H1 (cell line): ENCODE measurements at places on chromosomes 6 and 20.

GRCh38 chr6:45844986-45845385, 170.7 kb downstream of the CLIC5 start:
- no peak for DNase-seq

GRCh38 chr6:144314562-144314961, 29.4 kb downstream of the UTRN start:
- DNase-seq = no peak

- DNase-seq = no peak
Measured at GRCh38 chr6:90003069-90003795, 109.0 kb downstream of the GJA10 start.

DNA sequence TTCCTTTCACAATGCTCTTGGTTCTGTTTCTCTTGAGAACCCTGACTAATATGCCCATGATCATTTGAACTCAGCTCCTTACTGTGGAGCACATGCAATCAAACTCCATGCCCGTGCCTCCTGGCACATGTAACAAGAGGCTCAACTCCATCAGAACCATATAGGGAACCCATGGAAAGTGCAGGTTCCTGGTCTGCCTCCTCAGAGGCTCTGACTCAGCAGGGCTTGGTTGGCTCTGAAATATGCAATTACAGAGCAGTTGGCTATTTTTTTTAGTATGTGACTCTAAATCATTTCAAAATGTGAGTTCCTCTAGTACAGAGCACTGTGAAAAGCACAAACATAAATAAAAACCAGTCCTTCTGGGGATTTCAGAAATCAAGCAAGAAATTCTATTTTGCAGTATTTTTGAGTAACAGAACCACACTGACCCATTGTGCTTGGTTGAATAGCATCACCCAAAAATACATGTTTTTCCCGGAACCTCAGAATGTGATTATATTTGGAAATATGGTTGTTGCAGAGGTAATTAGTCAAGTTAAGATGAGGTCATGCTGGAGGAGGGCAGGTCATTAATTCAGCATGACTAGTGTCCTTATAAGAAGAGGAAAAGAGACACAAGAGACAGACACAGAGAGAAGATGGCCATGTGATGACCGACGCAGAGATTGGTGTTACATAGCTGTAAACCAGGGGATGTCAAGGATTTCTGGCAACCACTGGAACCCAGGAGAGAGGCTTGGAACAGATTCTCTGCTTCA, 13.2 kb upstream of the MAP3K4 start:
- no peak for DNase-seq

- no peak for DNase-seq
Measured at GRCh38 chr6:107728564-107728897, 95.6 kb downstream of the SCML4 start.

- DNase-seq = no peak
Measured at GRCh38 chr20:41563087-41563486, 55.1 kb downstream of the CHD6 start.

DNA sequence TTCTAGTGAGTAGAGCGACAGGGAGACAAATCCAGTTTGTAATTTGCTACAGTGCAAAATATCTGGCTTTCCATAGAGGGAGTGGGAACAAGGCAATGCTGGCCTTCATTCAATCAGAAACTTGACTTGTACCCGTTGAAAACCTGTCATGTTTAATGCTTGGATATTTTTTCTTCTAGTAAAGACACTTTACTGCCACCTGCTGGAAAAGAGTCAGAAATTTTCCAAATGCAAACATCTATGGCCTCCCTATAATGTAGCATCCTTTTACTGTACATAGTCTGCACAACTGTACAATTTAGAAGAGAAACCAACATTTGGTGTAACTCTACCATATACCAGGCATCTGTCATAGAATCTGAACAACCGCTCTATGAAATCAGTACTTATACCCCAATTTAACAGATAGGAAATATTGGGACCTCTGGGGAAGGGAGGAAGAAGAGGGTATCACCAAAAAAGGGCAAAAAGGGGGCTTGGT, 16.7 kb upstream of the TBC1D20 start:
- DNase-seq = no peak

GRCh38 chr6:161568885-161569456, 295.1 kb upstream of the AGPAT4 start:
- DNase-seq = no peak

GRCh38 chr6:79034865-79035264, 43.2 kb downstream of the PHIP start:
- DNase-seq = no peak

- DNase-seq = no peak
Measured at GRCh38 chr6:89972025-89972381, 77.7 kb downstream of the GJA10 start.

- no peak for DNase-seq
Measured at GRCh38 chr20:37915434-37915787, 12.5 kb downstream of the VSTM2L start.

DNA sequence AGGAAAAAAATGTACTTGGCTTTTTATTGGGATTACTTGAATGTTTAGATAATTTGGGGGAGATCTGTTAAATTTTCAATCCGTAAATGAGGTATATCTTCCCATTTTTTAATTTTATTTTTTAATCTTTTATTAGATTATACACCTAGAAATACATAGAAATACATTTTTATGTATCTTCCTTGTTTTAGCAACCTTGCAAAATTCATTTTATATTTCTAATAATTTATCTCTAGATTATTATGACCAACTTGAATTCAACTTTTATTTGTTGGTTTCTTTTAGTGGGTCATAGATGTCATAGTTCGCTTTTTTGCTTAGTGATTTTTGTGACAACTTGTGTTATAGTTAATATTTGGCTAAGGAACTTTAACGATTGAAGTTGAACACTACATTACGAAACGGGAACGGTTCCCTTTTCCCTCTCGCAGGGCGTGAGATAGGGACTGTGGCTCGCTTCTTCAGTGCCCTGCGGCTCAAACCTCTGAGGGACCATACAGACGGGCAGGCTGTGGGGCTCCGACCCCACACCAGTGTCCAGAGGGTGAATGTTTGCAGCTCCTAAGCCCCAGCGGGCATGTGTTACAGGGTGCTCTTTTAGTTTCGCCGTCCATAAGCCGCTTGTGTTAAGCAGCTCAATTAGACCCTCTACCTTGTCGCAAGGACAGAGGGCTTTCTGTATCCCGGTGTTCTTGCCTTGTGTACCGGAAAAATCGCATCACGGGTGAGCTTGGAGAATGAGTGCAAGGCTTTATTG, 53.8 kb downstream of the PRND start:
- DNase-seq = no peak

DNA sequence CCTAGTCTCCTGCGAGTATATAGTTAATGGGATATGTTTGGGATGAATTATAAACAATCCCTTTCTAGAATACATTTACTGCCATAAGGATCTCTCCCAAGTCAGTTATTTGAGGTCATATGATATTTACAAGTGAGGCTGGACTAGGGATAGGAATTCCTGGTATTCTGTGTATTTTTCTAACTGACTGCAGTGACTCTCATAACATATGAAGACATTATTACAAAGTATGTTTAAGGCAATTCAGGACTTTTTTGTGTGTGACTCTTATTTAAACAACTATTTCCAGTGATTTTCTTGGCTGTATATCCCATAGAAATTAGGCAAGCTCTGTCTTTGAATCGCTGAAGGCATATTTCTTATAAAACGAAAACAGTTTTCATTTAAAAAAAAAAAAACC, 18.4 kb upstream of the TNFAIP3 start:
- no peak for DNase-seq

DNA sequence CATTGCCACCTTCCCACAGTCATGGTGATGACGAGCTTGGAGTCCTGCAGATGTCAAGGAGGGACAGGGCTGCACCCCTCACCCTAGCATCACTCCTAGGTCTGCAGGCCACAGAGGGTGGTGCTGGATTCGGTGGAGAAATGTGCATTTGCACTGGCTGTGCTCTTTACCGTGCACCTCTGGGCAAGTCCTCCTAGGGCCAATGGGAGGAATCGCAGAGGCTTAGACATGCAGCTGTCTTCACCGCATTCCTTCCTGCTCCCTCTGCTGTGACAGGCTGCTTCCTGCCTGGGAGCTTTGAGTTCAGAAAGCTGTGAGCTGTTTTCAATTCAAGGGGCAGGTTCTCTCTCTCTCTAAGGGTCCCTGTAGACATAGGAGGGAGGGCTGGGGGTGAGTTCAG, 85.1 kb downstream of the EDN3 start:
- DNase-seq = no peak

GRCh38 chr6:158906926-158907325, 87.8 kb upstream of the EZR start:
- no peak for DNase-seq

- DNase-seq = no peak
Measured at GRCh38 chr6:162200041-162200440, 527.5 kb downstream of the PRKN start.

DNA sequence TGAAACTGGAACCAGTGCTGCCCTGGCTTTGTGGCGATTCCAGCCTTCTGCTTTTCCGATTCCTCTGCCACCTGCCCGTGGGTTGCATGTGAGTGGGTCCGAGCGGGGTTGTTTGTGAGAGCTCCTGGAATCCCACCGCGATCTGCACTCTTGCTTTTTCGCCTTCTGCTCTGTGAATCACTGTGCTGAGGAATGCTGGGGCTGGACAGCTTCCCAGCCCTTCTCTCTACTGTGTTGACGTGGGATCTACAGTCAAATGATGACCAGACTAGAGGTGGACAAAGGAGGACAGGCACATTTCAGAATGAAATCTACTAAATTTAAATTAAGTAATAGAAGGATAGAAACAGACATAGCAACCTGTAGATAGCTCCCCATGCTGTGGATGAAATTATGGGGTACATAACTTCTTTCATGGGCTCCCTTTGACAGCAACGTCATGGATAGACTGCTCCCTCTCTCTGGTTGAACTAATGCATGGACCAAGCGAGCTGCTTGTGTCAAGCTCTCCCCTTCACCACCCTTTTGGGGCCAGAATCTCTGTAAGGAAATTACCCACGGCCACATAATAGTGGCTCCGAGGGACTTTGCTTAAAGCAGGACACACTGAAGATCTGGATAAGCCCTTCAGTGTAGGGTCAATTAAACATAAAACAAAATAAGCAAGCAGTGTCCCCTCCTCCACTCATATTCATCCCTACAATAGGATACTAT, 2.0 kb downstream of the FNDC1 start:
- no peak for DNase-seq

- no peak for DNase-seq
Measured at GRCh38 chr6:157789861-157790260, 33.2 kb upstream of the SNX9 start.

DNA sequence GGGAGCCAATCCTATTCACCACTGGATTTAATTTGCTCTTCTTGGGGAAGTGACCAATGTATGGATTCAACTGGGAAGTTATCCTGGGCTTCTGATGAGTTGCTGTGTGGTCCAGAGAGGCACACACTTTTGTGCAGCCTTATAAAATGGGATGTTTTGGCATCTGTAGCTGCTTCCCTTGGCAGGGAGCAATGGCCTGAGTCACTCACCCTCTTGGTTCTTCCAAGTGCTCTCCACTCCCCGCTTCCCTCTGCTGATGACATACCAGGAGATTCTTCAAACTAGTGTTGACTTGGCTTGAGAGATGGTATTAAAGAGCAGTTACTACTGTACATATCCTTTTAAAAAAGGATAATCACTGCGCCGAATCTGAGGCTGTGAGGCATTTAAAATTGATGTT, 105.8 kb downstream of the JARID2 start:
- DNase-seq = no peak

GRCh38 chr20:57587989-57588377, 27.1 kb downstream of the PCK1 start:
- DNase-seq = no peak

DNA sequence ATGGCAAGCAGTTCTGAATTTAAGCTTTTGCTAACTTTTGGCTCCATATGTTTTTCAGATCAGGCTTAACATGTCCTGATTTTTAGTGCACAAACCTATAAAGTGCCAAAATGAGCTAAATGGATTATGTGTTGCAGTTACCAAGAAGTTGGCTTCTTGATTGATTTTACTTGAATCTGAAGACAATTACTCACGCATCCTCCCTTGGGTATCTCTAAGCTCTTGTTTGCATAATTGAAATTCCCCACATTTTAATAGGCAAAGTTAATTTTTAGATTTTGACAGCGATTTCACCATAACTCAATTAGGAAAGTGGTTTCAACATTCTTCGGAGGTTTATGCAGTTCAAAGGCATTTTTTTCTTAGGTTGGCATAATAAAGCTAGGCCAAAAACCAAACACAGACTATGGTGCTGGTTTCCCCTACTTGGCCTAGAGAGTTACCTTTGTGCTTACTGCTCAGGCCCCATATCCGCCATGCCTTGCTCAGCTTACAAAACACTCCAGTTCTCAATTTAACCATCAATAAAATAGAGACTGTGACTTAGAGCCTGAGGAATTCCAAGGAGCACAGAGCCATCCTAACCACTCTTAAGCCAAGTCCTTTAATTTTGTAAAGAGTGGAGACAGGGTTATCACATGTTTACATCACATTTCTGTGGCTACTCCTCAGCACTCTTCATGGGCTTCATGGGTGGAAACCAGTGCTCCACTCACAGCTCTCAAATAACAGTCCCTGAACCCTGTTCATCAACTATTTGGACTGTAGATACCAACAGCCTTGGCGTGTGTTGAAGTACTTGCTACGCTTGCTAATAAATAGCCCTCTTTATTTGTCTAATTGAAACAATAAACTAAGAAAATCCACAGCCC, 32.1 kb downstream of the LAMA4 start:
- DNase-seq = no peak

GRCh38 chr6:98094696-98095095, 739.7 kb upstream of the POU3F2 start:
- DNase-seq = no peak

GRCh38 chr6:15763837-15764236, 101.0 kb upstream of the DTNBP1 start:
- no peak for DNase-seq

DNA sequence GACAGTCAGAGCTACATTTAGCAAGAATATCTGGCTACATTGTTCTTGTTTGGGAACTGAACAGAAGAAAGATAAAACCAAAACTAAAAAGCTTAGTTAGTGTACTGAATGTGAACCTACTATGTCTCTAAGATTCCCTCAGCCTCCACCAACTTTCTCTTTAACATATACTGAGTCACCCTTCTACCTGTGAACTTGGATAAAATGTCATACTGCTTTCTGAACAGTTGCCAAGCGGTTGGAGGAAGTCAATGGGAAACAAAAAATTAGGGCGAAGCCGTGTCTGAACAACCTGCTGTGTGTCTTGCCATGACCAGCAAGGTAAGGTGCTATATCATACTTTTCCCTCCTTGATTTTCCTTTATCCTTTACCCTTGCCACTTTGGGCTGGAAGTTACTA, 243.5 kb downstream of the BTBD9 start:
- no peak for DNase-seq

DNA sequence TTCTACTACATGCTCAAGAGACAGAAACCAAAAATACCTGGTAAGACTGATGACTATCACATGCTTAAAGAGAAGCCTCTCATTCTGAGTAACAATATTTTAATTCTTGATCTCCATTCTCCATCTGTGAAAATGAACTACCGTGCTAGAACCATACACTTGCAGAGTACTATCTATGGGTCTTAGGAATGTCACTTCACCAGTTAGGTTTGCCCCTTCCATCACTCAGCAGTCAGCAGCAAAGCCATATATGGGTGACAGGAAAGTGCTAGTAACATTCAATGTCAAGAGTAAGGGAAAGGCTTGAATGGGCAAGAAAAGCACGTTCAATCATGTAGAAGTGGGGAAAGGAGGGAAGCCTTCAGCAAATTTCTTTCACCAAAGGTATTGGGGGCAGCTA, 2.3 kb downstream of the DNAAF9 start:
- no peak for DNase-seq

- DNase-seq = no peak
Measured at GRCh38 chr6:71496018-71496721, 207.6 kb downstream of the OGFRL1 start.
